ENCODE measurements at places on chromosomes 2 and 18.

GRCh38 chr2:146081459-146081858 is 1561.5 kb upstream of the ZEB2 start:
- DNase-seq, result no peak

GRCh38 chr2:217929757-217930707 is 72.8 kb downstream of the TNS1 start:
- no peak for DNase-seq

DNA sequence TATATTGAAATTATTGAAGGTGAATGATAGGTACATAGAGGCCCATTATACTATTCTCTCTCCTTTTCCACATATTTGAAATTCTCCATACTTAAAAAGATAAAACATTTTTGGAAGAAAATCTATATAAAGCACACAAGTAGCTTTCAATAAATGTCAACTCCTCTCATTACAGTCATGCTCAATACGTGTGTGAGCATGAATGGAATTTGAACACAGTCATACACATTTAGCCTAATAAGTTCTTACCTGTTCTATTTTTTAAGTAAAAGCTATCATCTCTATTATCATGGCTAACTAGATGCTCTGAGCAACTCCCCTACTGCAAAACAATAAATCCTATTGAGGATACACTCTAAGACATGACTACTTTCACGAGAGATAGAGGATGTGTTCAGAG is 41.9 kb upstream of the SPATS2L start:
- no peak for DNase-seq

DNA sequence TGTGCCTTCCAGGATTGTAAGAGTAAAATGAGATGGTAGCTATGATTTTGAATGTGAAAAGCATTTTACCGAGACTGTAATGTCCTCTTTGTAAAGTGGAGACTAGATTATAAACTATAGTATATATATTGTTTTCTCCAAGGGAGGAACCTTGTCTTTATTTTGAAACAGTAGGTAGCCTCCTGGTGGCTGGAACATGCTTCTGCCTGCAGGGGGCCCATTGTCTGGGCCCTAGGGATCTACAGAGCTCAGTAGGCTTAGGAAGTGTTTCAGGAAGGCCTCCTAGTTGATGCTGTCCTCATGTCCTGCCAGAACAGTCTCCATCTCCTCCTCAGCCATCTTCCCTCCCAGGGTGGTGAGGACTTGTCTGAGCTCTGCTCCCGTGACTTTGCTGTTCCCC is 3.0 kb downstream of the PIKFYVE start:
- DNase-seq, result no peak

DNA sequence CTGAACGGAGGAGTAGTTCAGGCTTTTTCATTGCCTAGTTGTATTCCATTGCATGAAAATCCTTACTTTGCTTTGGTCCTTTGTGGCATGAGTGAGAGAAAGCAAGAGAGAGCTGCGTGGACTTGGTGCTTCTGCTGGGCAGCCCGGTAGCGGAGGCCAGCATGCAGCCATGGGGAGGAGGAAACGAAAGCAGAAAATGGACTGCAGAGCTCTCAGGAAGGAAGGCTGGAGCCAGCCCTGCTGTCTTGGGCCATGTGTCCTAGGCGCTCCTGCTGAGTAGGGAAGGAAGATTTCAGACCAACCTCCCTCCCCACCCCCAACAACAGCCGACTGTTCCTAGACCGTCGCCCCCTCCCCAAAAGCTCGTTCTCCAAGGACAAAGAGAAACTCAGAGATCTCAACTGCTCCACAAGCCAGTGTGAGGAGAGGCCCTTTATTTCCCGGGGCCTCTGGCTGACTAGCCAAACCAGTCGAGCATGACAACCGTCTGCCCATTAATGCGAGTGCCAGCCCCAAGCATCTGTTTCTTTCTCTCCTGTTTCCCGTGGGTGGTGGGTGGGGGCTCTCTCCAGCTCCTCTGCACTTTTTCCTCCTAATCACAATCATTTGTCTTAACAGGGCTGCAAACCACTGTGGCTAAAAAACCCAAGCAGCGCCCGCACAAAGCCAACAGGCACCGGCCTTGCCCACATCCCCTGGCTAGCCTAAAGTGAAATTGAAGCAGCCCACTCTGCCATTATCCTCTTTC is 66.8 kb upstream of the FZD7 start:
- no peak for DNase-seq

- DNase-seq, result no peak
Observed at GRCh38 chr18:58336605-58337004, 292.3 kb downstream of the ALPK2 start.

- no peak for DNase-seq
Observed at GRCh38 chr2:207847807-207848544, 78.3 kb upstream of the FZD5 start.

GRCh38 chr2:61928826-61929461 is 23.5 kb downstream of the COMMD1 start:
- no peak for DNase-seq

DNA sequence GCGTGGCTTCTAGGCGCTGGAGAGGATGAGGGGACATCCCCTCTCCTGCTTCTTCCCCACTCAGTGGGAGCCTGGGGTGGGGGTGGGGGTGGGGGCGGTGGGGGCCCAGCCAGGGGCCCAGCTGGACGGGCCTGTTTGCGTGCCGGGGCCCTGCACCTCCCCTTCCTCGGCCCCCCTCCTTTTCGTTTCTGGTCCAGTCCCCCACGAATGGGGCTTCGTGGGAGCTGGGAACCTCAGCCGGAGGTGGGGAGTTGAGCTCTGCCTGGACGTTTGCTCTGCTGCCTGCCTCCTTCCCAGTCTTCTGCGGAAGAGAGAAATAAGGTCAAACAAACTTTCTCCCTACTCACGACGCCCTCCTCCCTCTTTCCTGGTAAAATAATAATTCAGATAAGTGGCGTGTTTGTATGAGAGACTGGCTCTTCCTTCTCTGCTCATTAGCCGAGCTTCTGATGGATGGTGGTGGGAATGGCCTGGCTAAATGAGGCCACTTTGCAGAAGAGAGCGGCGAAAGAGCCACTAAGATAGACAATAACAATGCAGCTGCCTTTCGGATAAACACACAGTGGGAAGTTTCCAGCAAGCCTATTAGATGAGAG is 782 bp downstream of the MTA3 start:
- no peak for DNase-seq

DNA sequence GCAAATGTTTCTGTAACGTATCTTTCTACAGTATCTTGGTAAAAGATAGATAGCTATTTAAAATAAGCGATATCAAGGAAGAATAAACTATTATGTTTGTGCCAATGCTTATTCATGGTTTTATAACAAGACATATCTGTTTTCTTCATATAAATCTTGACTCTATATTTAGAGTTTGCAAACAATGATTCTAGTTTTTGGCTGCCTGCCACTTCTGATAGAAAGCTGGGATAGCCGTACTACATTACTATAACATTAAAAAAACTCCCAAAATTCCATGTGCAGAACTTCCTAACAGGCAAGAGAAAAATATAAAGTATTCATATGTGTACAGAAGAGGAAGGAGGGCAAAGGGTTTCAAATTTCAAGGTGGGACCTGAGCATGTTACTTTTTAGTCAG is 985.0 kb downstream of the BCL11A start:
- no peak for DNase-seq

DNA sequence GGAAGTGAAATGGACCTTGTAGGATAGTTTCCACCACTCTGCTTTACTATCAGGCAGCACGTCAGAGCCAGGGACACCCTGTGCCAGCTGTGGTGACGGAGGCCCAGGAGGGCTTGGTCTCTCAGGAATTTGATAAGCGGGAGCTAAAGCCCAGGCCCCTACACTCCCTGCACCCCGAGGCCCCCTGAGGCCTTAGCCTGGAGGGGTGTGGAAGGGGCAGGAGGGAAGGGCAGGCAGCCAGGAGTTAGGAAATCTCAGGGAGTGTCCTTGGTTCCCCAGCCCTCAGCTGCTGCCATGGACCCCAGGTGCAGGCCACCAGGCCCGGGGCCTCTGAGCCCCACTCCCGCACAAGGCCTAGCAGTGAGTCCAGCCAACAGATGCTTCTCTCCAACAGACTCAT is 38.2 kb downstream of the PDIA6 start:
- DNase-seq, result no peak

DNA sequence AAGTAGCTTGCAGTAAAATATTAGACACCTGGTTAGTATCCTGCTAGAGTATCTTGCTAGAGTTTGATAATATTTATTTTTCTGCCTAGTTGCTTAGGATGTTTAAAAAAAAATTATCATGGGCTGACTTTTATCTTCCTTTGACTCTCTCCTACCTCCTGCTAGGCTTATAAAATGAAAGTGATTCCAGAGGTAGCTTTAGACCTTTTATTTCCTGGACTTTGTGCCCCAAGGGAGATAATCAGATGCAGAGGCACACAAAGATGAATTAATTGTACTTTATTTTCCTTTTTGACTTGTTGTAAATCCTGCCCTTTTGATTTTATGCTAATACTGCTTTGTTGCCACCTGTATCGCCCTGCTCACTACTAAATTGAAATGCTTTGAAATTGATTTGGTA is 130.7 kb downstream of the WDSUB1 start:
- DNase-seq, result no peak

GRCh38 chr2:221095356-221095755 is 476.7 kb downstream of the EPHA4 start:
- no peak for DNase-seq

DNA sequence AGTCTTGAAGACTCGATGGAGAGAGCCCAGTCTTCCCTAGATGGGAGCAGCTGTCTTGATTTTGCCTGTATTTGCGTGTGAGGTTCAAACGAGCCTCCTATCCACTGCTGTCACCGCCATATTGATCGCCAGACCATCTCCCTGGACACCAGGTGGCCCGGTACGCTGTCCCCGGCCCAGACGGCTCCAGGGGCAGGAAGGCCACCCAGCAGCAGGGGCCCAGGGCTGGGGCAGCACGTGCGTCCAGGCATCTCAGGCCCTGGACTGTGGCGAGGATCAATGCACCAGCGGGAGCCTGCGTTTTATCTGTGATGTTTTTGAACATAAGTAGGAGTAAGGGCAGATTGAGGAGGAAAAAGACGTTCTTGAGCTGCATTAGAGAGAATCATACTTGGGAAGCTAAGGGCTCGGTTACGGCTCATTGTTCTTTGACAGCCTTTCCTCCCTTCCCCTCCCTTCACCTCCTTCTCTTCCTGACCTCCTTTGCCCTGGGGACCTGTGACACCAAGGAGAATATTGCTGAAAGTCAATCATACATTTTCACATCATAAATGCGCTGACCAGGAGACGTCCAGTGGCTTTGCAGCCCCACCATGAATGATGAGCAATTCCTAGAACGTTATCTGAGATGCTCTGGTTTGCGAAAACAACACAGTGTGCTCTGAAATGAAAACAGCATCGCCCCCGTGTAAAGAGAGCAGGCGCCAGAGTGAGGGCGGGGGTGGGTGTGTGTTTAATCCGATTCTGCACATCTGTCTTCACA is 711.2 kb upstream of the SALL3 start:
- no peak for DNase-seq

GRCh38 chr2:97210325-97210724 is 97.4 kb downstream of the ANKRD36 start:
- no peak for DNase-seq

DNA sequence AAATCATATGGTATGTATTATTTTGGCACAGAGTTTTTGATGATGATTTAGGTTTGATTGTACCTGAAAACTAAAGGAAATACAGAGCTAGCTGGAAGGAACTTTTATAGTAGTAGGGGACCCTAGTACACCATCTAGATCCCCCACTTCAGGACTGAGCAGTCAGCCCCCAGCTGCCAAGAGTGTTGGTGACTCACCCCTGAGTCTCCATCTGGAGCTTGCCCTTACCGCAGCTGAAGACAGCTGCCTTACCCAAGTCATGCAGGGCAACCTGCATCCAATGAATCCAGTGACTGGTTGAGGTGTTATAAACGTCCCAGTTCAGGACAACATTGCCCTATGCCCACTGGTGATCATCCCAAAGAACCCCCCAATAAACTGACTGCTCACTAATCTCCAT is 15.3 kb downstream of the PMS1 start:
- DNase-seq, result no peak

DNA sequence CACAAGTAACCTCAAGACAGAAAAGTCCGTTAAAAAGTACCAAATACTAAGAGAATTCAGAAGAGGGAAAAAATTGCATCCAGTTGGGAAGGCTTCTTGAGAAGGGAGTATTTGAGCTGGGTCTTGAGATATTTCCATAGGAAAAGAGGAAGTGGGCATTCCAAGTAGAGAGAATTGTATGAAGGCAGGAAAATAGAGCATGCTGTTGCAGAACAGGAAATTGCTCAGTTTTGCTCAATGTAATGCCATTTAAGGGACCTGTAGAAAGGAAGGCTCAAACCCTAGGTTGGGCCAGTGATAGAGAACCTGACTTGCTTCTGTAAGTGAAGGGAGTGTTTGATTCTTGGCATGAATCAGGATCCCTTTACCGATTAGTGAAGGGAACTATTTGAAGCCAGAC is 1.0 kb upstream of the ZC3H8 start:
- no peak for DNase-seq

- no peak for DNase-seq
Observed at GRCh38 chr2:28155627-28156026, 237.0 kb upstream of the FOSL2 start.

DNA sequence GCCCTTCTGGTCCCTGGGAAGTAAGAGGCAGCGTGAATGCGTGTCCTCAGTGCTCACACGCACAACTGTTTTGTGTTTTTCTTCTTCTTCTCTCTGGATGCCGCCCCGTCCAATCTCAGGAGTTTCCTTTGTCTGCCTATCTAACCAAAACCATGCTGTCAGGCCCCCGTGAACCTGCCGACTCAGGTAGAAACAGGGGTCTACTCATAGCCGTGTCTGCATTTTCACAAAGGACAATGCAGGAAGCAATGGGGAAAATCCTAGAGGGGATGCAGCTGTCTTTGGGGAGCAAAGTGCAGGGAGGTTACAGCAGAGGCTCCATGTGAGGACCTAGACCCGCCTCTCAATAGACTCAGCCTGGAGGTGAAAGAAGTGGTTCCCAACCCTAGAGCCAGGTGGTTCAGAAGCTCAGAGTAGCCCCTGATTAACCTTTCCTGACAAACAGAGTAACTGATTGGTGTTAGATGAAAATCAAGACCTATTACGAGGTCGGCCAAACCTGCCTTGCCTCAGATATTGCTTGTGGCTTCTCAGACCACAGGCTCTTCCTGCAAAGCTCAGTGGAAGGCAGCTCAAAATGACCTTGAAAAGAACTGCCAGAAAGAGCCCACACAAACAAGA is 49.3 kb downstream of the CD226 start:
- DNase-seq, result no peak

GRCh38 chr2:240481720-240482119 is 46.3 kb downstream of the GPC1 start:
- DNase-seq, result no peak
